Stimulated activated CD4-positive, alpha-beta T cell treated with anti-CD3 and anti-CD28 coated beads, Interleukin-4, amount 100 ng/mL, for 4 hours (primary cell): ENCODE measurements at places on chromosomes 7 and 10.

DNA sequence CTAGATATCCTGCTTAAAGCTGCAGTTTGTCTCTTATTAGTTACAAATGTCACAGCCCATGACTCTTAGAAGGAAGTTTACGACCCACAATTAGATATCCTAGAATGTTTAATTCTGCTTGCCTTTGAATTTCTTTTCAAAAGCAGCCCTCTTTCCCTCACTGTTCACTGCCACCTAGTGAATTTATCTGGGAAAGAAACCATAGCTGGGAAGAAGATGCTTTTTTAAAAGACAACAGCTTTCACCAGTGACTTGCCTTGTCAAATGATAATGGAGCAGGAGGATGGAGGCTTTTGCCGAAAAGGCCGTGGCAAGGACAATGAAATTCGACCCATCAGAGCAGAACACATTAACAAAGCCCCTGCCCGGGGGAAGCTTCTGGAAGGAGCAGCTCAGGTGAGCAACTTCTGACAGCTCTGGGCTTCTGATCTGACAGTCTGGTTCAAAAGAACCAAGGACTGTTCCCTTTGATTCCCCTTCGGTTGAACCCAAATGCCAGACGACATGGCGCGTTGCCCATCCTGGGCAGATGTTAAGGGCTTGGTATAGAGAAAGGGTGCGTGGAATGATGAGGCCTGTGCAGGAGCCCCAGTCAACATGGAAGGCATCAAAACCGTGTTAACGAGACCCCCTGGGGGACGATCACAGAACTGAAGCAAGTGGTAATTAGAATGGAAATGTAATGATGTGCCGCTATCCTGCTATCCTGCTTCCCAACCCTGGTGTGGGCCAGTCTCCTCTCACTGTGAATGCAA is 236.8 kb downstream of the FRMD4A start:
- no peak for DNase-seq

- DNase-seq, result no peak
These were observed 70.7 kb downstream of the EBF3 start for GRCh38 chr10:129893104-129894089.

GRCh38 chr10:64306729-64307327 is 785.6 kb downstream of the REEP3 start:
- no peak for DNase-seq

DNA sequence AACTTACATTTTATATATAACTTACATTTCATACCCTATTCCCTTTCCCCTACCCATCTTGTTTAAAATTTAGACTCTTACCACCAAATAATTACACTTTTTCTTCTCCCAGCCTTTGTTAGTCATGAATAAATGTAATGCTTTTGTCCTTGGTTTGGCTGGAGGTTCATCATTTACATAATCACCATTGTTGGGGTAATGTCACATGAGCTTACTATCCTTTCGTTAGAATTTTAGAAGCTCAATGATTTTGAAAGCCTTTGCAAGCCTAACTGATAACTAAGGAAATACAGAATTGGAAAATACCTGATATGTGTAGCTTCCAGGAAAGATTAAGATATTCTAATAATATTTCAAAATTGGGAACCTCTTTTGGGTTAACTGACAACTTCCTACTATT is 171.7 kb downstream of the PLXDC2 start:
- DNase-seq, result no peak

GRCh38 chr10:51063659-51064535 is 10.4 kb upstream of the PRKG1 start:
- no peak for DNase-seq

DNA sequence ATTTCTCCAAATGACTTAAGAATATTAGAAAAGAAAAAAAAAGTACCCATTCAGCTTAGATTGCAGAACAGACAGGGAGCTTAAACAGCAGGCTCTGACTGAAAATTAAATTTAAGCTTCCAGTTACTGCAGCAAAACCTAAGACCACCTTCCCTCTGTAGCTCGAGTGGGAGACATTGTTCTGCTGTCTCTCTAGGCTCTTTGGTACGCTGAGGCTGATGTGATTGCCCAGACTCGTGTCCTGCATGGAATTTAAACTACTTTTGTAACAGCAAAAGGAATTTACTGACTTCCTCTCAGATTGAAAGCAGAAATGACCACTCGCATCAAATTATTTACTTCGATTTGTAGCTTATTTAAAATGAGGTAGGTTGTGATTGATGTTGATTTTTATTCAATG is 124.6 kb downstream of the LRRTM3 start:
- no peak for DNase-seq

DNA sequence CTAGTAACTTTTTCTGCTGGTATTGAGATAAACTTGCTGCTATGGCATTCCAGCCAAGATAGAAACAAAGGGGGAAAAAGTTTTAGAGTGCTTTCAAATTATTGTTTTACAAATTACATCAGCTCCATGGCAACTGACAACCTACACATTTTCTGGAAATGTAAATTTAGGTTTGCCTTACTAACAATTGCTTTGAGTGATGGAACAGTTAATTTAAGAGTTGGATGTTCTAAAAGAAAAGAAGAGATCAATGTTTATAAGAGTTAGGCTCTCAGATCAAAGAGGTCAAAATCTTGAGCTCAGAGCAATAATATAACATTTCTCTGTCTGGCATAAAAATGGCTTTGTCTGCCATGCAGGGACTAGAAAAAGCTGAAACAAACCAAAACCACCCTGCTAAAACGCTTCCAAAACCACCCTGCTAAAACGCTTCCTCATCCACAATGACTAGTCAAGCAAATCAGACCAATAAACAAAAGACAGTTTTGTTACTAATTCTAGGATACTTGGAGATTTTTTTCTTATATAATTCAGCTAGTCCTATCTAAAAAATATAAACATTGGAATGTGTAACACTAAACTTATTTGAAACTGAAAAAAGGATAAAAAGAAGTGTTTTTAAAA is 32.3 kb downstream of the ORC5 start:
- DNase-seq, result no peak

DNA sequence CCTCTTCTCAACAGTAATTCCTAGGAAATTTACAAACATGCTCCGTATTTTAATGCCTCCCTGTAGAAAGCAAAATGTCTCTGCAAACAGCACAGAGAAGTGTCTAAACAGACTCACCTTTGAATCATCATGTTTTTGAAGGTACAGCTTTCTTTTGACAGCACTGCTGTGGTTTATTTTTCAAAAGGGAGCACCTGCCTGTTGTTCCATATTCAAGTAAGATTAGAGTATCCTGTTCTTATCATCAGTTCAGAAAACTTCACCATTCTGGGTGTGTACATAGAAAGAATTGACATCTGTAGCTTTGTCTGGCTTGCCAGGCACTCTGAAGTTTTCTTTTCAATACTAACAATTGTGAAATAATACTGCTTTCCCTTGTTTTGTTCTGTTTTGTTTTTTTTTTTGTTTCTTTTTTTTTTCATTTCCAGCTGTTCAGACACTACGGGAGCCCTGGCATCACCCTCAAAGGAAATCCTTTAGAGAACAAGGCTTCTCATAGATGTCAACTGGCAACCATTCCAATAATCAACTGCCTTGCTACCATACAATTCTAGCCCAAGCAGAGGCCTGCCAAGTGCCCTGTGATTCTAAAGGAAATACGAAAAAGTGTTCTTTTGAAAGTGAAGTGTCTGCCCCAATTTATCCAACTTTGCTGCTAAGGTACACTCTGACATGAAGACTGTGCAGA is 275.9 kb downstream of the PRPF18 start:
- DNase-seq, result no peak

DNA sequence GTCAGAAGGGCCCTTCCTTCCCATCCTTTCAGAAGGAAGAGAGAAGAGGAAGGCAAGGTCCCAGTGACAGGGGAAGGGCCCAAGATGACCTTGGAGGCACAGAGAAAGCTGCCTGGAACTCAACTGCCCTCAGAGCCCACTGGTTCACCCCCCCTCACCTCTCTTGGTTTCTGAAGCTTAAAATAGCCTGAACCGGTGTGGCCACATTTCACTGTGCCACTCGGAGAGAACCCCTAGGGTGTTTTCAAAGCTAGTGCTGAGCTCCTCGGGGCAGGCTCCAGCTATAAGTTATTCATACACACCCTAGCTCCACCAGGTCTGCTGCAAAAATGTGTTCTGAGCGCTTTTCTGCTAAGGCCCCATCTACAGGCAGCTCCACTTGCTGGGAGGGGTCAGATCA is 60.9 kb upstream of the ADRB1 start:
- no peak for DNase-seq

DNA sequence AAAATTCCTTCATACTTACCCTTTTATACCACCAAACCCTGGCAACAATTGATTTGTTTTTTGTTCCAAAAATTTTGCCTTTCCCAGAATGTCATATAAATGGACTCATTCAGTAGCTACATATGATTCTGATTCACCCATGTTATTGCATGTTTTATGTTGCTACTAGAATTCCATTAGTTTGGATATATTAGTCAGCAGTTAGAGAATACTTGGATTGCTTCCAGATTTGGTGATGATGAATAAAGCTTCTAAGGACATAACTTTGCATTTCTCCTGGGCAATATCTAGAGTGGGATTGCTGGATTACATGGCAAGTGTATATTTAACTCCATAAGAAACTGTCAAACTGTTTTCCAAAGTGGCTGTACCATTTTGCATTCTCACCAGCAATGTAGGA is 806.9 kb downstream of the DNAJB9 start:
- DNase-seq, result no peak

DNA sequence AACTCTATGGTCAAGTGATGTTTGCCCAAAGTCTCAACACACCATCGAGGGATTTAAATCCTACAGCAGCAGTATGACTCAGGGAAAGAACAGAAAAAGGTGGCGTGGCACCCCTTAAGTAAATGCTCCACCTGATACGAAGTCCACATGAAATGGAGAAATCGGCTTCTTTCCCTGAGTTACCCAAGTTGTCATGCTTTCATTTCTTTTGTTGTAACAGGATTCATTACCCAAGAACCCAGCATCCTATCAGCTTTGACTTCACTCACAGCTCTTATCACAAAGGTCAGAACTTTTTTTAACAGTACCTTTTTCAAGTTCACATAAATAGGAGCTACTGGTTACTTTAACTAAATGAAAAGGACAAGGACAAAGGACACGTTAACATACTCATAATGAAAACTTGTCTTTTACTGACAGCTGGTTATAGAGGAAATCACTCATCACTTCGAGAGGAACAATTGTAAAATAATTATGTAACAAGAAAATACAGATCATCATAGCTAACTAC is 219.8 kb upstream of the FRMD4A start:
- DNase-seq, result no peak

DNA sequence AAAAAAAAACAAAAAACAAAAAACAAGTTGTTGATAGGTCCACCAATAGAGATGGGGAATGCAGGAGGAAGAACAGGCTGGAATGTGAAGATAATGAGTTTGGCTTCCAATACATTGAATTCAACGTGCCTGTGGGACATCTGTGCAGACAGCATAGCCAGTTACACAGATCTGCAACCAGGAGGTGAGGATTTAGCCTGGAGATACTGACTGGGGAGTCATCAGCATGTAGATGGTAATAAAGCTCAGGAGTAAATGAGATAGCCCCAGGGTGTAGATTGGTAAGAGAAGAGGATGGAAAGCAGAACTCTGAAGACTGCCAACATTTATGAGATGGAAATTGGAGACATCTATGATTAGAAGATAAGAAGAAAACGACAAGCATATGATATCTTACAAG is 4.7 kb upstream of the TRIM8 start:
- no peak for DNase-seq

- no peak for DNase-seq
These were observed 167.8 kb upstream of the ASAH2 start for GRCh38 chr10:50419091-50419490.

GRCh38 chr7:17681965-17682364 is 258.3 kb downstream of the SNX13 start:
- DNase-seq, result no peak

GRCh38 chr7:44379366-44380188 is 54.2 kb upstream of the CAMK2B start:
- DNase-seq, result no peak

- no peak for DNase-seq
These were observed 2.3 kb upstream of the SMIM30 start for GRCh38 chr7:113120647-113121046.

DNA sequence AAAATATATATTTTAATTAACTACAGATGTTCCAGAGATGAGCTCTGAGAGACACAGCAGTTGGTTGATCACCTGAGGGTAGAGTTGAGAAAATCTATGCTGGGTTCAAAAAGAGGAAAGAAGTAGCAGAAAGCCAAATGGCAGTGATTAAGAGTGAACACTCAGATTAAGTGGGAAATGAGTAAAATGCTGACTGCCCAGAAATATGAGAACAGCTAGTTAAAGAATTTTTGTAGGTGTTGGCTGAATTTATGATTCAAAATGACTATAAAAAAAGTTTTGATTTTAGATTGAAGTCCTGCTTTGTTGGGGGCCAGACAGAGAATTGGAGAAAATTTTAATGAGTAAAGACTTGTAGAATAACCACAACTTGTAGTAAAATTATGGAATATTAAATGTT is 9.8 kb downstream of the TCTN3 start:
- no peak for DNase-seq

DNA sequence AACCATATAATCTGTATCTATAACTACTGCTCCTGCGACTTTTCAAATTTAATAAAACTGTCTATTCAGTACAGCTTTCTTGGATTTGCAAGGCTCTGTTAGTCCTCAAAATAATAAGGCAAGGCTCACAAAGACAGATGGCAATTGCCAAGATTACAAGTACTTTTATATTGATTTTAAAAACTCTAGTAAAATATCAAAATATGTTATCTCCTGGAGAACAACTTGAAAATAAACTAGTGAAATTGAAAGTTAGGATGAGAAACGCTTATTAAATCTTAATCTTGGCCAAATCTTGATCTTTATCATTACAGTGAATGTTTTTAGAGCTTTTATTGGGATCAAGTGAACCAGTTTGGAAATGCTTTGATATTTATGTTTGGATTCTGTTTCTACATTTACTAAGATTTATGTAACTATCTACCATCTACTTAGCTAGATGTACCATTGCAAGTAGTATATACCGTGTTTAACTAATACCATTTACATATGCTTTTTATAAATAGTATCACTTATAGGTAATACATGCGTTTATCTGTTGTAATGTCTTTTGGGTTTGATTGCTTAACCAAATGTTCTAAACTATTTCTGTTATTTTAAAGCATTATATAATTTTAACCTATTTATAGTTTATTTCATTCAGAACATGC is 70.0 kb downstream of the CABCOCO1 start:
- DNase-seq, result no peak

GRCh38 chr7:42726066-42726785 is 185.6 kb downstream of the C7orf25 start:
- no peak for DNase-seq

GRCh38 chr7:143385891-143386781 is 5.0 kb downstream of the ZYX start:
- no peak for DNase-seq

- DNase-seq, result no peak
These were observed 11.8 kb upstream of the PCGF5 start for GRCh38 chr10:91208642-91209041.
